D341Med (cell line): ENCODE measurements at places on chromosomes 6 and 20.
A peak's percentile ranks its signal among the peaks of the same experiment; 100 is the strongest.

DNA sequence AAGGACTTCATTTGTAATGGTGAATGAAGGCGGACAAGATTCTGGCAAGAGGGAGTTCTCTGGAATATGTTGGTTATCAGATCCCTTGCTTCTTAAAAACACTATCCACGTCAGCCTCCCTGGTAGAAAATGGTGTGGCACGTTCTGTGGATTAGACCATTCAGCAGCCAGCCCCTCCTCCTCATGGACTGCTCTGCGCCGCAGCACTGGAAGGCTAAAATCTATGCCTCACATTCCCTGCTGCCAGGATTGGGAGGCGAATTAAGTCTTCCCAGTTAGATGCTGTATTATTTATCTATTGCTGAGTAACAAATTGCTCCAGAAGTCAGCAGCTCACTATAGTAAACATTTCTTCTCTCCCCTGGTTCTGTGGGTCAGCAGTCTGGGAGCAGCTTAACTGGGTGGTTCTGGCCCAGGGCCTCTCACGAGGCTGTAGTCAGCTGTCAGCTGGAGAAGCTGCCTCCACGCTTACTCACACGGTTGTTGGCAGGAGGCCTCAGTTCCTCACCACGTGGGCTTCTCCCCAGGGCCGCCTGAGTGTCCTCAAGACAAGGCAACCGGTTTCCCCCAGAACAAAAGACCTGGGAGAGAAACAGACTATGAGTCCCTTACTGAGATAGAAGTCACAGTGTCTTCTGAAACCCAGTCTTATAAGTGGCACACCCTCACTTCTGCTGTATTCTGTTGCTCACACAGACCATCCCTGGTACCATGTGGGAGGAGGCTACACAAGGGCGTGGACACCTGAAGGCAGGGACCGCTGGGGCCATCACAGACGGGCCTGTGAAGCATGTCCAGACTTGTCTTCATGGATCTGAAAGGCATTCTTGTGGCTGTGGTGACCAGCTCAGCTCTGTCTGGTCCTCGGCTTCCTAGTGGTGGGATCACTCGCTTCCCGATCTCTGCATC is 101.0 kb downstream of the NRN1 start:
- DNase-seq, result no peak

GRCh38 chr20:675453-676314 is at the start of gene SCRT2:
Gene SCRT2 (minus strand): TSS chr20:675802. CDS start chr20:675601, 201 bp downstream.
- peak; percentile 86 for DNase-seq

- DNase-seq, result no peak
Observed at GRCh38 chr6:145544041-145544440, 191.3 kb downstream of the EPM2A start.

- DNase-seq, result no peak
Observed at GRCh38 chr20:19769507-19769906, 11.4 kb downstream of the RIN2 start.

GRCh38 chr20:13756551-13756950 is 28.2 kb downstream of the ESF1 start:
- DNase-seq, result no peak

DNA sequence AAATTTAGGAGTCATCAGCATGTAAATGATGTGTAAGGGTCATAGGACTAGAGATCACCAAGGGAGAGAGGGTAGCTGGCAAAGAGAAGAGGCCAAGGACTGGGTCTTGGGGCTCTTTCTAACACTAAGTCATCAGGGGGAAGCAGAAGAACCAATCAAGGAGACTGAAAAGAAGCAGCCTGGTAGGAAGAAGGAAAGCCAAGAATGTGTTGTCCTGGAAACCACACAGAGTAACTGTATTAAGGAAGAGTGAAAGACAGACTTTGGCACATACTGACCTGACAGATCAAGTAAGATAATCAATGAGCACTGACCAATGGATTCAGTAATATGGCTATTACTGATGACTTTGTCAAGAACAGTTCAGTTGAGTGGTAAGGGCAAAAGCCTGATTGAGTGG is 42.3 kb upstream of the LAMA4 start:
- no peak for DNase-seq

DNA sequence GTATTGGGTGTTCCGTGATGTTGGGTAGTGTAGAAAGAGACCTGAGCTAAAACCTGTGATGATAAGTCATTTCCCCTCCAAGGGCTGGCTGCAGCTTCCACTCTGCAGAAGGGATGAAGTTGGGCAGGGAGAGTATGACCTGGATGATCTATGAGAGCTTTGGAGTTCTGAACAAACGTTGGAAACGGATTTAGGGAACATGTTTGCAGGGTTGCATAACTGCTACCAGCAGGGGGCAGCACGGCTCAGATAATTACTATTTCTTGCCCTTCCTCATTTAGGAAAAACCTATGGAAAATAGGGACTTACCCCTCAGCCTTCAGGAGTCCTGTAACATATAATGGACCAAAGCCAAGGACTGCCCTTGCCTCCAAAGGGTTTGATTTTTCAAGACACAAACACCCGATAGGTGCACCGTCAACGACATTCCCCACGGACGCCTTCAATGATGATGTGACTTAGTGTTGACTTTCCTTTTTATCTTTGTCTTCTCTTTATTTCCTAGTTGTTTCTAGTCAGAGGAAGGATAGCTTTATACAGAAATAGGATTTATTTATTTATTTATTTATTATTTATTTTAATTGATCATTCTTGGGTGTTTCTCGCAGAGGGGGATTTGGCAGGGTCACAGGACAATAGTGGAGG is 164.9 kb upstream of the SASH1 start:
- DNase-seq, result peak; percentile 58

DNA sequence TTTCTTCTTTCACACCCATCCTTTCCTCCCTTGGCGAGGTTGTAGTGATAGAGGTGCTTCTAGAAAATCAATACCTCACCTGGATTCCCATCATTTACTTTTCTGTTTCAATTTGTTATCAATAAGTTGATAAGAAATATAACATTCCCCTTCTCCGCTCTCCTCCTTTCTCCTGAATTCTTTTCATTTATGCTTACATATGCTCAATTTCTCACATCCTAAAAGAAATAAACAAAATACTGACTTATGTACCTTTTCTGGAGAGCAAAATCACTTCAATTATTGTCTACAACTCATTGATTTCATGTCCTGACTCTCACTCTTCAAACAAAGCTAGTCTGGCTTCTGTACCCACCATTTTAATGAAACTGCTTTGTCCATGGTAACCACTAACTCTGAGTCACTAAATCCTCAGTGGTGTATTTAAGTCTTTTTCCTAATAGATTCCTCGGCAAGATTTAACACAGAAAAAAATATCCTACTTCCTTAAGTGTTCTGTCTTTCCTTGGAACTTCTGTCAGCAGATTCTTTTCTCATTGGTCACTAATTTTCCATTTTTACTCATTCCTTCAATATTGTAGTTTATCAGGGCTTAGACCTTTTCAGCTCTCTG is 289.6 kb downstream of the RFPL4B start:
- no peak for DNase-seq

- no peak for DNase-seq
Observed at GRCh38 chr6:142698751-142699150, 246.2 kb downstream of the HIVEP2 start.

DNA sequence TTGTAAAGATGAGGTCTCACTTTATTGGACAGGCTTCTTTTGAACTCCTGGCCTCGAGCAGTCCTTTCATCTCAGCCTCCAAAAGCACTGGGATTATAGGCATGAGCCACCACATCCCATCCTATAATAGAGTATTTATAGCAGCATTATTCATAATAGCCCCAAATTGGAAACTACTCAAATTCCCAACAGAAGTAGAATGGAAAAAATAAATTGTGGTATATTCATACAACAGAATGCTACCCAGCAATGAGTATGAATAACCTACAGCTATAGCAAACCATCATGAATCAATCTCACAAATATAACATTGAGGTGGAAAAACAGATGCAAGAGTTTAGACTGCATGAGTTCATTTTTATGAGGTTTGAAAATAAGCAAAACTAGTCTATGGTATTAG is 84.8 kb upstream of the BTBD3 start:
- DNase-seq, result no peak

- no peak for DNase-seq
Observed at GRCh38 chr6:108251252-108251651, 9.6 kb downstream of the SNX3 start.

DNA sequence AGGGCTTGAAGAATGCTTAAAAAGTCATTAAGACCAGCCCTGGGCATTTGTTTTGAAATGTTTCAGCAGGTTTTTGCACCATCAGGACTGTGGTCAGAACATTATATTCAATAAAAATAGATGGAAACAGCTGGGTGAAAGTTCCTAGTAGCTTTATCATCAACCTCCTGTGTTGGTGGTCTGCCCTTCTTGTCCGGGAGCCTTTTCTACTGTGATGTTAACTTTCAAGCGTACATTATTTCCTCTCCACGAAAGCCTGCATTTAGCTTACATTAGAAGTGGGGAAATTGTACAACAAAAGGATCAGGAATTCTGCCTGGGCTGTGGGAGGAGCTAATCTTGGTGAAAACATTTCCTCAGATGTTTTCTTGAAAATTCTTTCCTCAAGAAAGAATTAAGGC is 71.1 kb downstream of the LAMA4 start:
- DNase-seq, result no peak

DNA sequence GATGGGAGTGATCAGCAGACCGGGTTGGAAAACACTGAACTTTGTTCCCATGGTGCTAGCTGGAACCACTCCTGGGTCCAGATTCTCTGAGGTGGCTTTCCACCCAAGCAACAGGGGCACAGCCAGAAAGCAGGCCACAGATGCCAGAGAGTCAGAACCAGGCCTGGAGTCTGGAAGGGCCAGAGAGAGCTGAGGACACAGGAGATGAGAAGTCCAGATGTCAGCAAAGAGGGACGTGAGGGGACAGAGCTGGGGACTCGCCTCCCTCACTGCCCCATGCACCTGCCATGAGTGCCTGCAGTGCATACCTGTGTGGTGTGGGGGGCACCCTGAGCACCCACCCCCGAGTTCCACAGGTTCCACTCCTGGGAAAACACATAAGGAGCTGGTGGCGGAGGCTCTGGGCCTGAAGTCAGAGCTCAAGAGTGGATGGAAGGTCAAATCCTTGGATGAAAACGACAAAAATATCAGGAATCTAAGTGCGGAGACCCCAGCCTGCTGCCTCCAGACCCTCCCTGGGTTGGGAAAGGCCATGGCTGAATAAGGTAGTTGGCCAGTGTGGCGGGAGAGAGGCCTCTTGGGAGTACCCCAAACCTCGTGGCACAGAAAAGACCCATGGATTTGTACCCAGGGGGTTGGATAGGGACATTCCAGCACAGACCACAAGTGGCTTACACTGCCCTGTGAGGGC is 224.2 kb downstream of the SYNDIG1 start:
- DNase-seq, result no peak

- DNase-seq, result peak; percentile 62
Observed at GRCh38 chr20:63782051-63782471, 42.5 kb downstream of the SLC2A4RG start.

- DNase-seq, result no peak
Observed at GRCh38 chr6:135270676-135271536, 89.8 kb downstream of the MYB start.

GRCh38 chr6:6803180-6803977 is 214.9 kb downstream of the LY86 start:
- no peak for DNase-seq

DNA sequence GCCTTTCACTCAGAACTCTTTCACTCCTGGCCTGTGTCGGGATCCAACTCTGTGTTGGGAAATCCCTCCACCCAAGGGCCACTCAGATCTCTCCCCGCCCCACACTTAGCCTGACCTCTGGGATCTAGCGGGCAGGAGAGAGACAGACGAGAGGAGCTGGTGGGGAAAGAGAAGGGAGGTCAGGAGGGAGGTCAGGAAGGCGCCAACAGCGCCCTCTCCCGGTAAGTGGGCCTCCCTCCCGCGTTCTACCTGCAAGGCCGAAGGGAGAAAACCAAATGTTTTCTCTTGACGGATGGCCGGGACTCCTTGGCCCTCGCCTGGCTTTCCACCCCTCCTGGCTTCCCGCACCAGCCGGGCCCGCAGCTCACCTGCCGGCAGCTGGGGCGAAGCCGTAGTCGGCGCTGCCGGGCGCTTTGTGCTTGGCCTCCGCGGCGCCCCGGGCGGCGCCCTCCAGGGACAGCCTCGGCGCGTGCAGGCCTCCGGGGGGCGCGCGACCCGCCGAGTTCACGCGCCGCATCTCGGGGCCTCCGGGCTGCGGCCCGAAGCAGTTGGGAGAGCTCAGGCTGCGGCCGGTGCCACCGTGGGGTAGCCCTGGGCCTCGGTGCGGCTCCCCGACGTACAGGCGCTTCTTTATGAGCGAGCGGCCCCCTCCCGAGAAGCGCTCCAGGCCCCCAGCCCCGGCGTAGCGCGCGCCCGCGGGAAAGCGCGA is 38.2 kb downstream of the C6orf132 start:
- peak; percentile 55 for DNase-seq

- no peak for DNase-seq
Observed at GRCh38 chr6:145836170-145836569, 21.6 kb upstream of the FBXO30 start.

GRCh38 chr6:137112067-137112355 is 61.4 kb downstream of the IL22RA2 start:
- no peak for DNase-seq

GRCh38 chr20:50725724-50726005 is 5.7 kb upstream of the PARD6B start:
- DNase-seq, result no peak

- no peak for DNase-seq
Observed at GRCh38 chr20:37316116-37316774, 26.8 kb downstream of the MANBAL start.

DNA sequence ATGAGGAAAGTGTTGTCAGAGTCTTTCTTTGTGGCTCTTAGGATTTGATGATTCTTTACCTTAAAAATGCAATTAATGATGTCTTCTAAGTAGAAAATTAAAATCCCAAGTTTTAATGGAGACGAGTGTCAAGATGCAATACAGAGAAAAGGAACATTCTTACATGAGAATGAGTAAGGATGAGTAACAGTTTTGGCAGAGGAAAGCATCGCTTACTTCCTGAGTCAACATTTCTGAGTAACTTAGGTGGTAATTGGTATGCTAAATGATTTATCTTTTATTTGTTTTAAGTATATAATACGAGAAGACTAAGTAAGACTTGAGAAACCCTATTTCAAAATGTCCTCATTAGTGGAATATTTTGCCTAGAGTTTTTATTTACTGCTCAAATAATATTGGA is 101.3 kb downstream of the RTN4IP1 start:
- no peak for DNase-seq

GRCh38 chr20:58659841-58660240 is 8.8 kb downstream of the STX16 start:
- no peak for DNase-seq

- DNase-seq, result no peak
Observed at GRCh38 chr6:22017766-22018165, 279.1 kb downstream of the PRL start.

DNA sequence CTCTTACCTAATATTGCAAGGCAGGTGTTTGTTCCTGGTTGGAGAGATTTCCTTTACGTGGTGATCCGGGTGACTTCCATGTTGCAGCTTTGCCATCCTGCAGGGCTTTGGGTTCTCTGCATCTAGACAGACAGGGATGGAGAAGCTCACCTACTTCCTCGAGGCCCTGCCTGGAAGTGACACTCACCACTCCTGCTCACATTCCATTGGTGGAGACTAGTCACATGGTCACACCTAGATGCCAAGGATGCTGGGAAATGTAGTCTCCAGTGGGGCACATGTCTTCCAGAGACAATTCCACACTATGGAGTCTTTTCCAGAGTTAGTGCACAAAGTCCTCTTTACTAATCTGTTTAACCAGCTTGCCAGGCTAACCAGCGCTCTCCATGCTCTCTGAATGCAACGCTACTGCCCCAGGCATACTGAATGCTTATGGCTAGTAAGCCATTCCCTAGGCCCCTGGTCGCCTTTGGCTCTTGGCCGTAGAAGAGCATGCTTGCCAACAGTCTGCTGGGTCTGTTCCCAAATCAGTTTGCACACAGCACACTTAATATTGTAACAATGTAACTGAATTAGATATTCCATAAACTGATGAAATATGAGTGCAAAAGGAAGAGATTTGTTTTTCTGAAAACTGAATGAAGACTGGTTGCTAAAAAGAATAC is 6.7 kb upstream of the KCNK15 start:
- peak; percentile 87 for DNase-seq
